ENCODE measurements at places on chromosomes 7 and 10. TPM values are rescaled to one million over a fixed set of nuclear protein-coding genes. Genes with fewer than 3 reads are reported as not detected.

DNA sequence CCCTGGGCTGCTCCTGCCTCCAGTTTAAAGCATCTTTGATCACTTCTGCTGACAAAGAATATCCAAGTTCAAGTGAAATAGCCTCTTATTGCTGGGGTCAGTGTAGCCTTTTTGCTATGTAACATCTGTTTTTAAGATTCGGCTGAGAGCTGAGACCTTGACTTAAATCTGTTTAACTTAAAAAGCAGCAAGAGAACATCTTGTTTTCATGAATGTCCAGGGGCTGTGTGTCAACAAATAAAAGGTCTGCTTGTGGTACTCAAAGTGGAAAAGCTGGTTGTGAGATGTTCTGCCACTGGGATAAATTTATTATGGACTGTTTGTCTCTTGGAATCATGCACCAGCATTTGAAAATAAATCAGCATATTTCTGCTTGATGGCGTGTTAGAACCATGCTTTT is 73.2 kb downstream of the CALD1 start:
- no peak for DNase-seq

GRCh38 chr7:34096198-34096651 is 190.9 kb downstream of the BMPER start:
- peak; percentile 26 for DNase-seq

DNA sequence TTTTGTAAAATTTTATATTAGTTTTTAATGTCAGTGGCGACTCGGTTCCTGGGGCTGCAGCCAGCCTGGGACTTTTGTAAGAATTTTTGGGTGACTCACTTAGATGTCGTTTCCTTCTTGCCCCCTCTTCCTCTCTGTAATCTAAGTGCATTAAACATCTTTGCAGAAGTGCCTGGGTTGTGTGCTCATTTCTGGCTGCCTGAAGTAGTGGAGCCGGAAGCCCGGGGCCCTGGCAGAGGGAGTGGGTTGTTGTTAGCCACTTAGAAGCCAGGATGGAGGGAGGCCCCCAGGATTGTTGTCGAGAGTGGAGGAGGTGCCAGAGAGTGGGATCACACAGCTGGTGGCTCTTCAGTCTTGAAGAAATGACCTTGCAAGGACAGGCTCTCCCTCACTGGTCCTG is 11.0 kb upstream of the TRIM8 start:
- no peak for DNase-seq

DNA sequence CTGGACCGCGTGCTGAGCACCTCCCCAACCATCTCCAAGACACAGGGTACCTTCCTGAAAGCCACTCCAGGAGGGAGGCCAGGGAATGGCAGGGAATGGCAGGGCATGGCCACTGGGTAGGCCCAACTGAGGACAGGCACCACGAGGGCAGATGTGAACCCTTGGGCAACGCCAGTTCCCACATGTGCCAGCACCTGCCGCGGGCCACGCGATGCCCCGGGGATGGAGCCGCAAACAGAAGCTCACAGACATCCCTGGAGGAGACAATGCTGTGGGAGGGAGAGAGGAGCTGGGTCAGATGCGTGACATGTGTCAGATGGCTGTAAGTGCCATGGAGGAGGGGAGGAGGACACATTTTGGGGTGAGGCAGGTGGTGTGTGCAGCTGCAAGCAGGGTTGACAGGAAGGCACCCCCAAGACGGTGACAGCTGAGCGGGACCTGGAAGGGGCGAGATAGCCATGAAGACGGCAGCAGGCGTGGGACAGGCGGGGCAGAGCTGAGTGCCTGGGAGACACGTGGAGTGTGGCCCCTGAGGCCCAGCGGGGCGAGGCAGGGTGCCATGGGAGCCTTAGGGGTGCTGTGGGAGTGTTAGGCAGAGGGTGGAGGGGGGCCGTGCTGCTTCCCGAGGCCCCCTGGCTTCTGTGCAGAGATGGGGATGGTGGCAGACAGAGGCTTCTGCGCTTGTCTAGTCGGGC is 27.7 kb downstream of the IQCE start:
- DNase-seq = no peak

- no peak for DNase-seq
Measured at GRCh38 chr7:151271699-151272355, 23.3 kb upstream of the SMARCD3 start.

- DNase-seq = no peak
Measured at GRCh38 chr7:129134356-129134987, 10.0 kb upstream of the TSPAN33 start.

DNA sequence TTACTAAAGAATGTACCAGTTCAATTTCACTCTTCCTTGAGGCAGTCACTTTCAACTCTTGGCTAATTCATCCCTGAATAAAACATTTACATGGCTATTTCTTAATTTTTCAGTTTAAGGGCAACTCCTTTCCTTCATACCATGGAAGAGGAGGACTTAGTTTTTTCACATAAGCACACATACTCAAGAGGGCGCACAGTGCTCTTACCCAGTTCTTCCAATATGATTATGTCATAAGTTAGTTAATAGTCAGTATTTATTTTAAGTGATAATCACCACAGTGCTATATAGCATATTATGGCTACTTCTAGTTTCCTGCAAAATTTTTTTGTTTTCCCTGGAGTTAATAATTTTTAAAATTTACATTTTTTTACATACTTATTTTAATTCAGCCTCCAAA is 58.6 kb downstream of the SND1 start:
- no peak for DNase-seq

DNA sequence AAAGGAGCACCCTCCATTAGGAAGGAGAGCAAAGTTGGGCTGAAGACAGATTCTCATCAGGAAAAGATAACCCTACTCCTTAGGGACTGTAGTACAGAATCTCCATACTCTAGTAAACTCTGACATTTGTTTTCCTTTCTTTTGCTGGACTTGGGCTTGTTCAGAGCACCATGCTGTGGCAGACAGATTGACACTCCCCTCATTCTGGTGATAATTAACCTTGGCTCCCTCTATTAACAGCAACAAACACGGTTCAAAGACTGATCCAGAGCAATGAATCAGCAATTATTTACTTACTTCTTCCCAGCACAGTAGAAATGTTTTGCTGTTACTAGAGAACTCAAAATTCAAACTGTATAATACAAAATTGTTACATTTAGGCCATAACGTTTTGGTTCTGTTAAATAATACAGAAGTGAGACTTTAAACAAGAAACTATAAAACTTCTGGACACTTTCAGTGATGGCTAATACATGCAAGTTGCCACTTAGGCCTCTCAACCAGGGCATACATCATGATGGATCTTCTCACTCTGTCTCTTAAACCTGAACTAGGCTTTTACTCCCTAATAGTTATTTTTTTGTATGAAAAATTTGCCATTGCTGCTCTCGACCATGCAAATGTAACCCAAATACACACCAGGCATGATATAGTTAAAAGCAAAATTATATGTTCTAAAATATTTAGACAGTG is 639.0 kb downstream of the IPMK start:
- DNase-seq = no peak

GRCh38 chr10:6195846-6196245 is 6.9 kb upstream of the PFKFB3 start:
- DNase-seq = no peak

GRCh38 chr10:49408519-49409306 is 12.8 kb upstream of the DRGX start:
- DNase-seq = no peak

DNA sequence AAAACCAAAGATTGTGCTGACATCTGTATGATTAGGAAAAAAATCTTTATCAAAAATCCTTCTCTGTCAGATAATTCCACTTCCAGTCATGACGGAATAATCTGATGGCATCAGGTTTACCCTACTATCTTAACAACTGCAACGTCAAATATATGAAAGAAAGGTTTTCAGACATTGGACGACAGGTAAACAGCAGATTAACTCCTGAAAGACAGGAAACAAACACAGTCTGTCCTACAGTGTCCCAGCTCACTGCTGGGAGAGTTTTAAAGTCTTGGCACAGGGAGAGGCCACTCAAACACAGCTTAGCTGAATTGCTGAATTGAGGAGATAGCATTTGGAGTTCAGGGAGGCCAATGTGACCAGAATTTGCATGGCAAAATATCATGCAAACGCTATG is 186.3 kb upstream of the KCTD7 start:
- DNase-seq = no peak

- DNase-seq = no peak
Measured at GRCh38 chr7:22876986-22877729, 54.5 kb upstream of the TOMM7 start.

DNA sequence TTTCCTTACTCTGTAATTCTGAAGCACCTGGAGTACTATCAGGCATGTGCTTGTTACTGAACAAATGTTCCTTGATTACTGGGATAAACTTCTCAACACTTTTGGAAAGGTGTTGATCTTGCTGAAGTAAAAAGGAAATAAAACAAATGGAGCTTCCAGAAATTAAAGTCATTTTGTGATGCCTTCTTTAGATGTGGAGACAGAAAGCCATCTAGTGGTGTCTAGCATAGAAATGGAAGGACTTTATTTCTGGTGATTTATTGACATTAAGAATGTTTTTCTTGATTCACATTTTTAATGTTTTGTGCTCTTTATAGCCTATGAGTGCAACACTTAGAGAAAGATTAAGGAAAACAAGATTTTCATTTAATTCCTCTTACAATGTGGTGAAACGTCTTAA is 1.4 kb downstream of the SFR1 start:
- DNase-seq = no peak

DNA sequence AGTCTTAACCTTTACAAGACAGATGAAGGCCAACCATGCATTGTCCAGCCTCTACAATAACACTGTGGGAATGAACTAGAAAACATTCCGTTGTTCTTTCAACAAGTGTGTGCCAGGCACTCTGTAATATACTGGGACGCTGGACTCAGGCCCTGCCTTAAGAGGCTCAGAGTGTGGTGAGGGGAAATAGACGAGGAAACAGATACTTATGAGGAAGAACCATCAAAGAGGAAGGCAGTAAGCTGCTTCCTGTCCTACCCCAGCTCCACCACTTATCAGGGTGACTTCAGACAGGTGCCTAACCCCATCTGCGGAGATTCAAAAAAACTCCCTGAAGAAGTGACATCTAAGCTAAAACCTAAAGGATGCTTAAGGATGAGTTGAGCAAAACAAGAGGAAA is 8.9 kb upstream of the TRIM8 start:
- no peak for DNase-seq

OPN1SW gene
- not detected for polyA plus RNA-seq

HDAC9 gene
- 8.0 TPM for polyA plus RNA-seq

EEPD1 gene
- 6.7 TPM for polyA plus RNA-seq

ITGB8 gene
- 0.46 TPM for polyA plus RNA-seq

DYNC1I1 gene
- polyA plus RNA-seq = 7.4 TPM

TRIM73 gene
- 1.1 TPM for polyA plus RNA-seq

GPR141 gene
- not detected for polyA plus RNA-seq

ASZ1 gene
- not detected for polyA plus RNA-seq

Measured in heart right ventricle (tissue), 16 donors.